ENCODE measurements at places on chromosomes 1 and 21.

GRCh38 chr1:181221078-181221477, 132.6 kb downstream of the IER5 start:
- DNase-seq = no peak

DNA sequence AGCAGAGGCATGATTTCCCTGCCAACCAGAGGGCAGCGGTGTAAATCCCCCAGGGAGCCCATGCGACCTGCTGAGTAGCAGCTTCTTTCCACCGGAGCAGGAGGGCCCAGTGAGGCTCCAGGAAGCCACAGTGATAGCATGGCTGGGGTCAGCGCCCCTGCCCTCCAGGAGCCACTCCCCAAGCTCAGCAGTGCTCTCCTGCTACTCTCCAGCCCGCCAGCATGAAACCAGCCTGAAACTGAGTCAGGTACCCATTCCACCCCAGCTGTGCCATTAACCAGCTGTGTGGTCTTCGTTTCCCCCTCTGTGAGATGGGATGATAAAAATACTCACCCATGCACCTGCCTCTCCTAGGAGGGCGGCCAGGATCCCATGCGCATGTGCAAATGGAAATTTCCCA, 123.8 kb upstream of the TMEM51 start:
- no peak for DNase-seq

- no peak for DNase-seq
These were observed 1.5 kb downstream of the RALGPS2 start for GRCh38 chr1:178726545-178726944.

DNA sequence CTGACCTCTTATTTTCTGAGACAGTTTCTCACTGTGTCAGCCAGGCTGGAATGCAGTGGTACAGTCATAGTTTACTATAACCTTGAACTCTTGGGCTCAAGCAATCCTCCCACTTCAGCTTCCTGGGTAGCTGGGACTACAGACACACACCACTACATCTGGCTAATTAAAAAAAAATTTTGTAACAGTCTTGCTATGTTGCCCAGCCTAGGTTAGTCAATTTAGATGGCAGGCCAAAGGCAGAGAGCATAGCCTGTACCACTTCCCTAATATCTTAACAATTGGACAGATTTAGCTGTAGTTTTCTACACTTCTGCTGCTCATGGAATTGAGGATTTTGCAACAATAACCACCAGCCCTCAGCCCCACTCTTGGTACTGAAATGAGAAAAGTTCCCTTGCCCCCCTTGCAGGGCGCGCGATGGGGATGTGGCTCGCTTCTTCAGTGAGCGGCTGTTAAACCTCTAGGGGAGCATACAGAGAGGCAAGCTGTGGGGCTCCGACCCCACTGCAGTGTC, 34.9 kb upstream of the PTGFRN start:
- no peak for DNase-seq

DNA sequence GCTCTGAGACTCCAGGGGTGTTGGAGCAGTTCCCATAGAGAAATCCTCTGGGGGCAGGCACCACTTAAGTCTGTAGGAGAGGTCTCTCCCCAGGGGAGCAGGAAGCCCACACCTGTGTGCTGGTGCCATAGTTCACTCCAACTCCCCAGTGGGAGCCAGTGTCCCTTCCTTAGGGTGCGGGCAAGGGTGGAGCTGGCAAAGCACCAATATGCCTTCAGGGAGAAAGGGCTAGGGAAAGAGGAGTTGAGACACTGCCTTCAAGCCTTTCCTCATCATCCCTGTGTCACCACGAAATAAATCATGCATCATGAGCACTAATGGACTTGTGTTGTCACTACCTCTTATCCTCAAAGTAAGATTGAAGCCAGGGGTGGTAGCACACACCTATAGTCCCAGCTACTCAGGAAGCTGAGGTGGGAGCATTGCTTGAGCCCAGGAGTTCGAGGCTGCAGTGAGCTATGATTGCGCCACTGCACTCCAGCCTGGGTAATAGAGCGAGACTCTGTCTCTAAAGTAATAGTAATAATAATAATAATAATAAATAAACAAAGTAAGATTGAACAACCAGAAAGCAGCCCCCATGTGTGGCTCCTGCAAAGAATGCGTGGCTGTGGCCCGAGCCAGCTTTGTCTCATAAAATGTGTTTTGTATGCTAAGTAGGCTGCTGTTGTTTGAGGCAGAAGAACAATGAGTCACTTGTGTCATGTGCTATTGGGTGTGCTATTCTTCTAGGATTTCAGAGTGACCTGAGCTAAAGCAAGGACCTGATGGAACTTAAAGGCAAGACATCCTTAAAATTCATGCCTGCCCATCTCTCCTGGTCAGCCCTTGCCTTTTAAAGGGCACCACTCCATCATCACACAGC, 6.7 kb upstream of the TIE1 start:
- DNase-seq = no peak

GRCh38 chr1:170765279-170765678, 101.3 kb downstream of the PRRX1 start:
- no peak for DNase-seq

GRCh38 chr1:216907100-216907499, 183.9 kb upstream of the ESRRG start:
- no peak for DNase-seq

GRCh38 chr1:64595871-64596515, 126.1 kb downstream of the CACHD1 start:
- DNase-seq = no peak

DNA sequence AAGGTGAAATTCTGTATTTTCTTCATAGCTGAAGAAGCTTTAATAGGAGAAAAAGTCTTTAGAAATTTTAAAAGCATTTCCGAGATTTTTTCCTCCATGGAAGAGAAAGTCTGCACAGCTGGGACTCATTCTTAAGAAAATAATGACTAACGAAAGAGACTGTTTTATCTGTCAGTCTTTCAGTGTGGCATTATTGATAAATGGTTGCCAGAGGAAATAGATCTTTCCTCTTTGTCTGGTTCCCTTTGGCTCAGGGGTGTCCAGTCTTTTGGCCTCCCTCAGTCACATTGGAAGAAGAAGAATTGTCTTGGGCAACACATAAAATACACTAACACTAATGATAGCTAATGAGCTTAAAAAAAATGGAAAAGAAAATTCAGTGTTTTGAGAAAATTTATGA, 49.9 kb downstream of the KDM1A start:
- DNase-seq = no peak

- DNase-seq = no peak
These were observed 130.7 kb upstream of the ZNF648 start for GRCh38 chr1:182192215-182192614.

GRCh38 chr1:209621286-209621685, 30.9 kb downstream of the LAMB3 start:
- no peak for DNase-seq

- no peak for DNase-seq
These were observed 106.7 kb downstream of the HMCN1 start for GRCh38 chr1:185840880-185841279.

GRCh38 chr1:168312718-168313604, 32.3 kb downstream of the TBX19 start:
- no peak for DNase-seq

DNA sequence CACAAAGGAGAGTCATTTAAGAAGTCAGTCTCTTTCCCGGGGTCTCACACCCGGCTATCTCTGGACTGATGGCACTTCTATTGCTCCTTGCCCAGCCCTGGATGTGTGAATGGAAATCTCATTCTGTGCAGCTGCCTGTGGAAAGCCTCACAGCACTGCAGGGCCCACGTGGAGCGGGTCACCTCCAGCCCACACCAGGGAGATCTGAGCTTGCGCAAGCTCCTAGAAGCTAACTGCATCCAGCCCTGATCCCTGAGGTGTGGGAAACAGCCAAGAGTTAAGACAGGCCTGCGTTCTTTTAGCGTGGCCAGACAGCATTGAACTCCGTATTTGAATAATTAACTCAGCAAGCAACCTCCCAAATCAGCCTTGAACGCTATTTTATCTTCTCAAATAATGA, 150.5 kb downstream of the LRIG2 start:
- no peak for DNase-seq

GRCh38 chr21:15729674-15730483, at the start of gene USP25:
USP25 (plus strand) TSS chr21:15729982; CDS start chr21:15730394, 412 bp downstream.
- DNase-seq = peak; percentile 94

DNA sequence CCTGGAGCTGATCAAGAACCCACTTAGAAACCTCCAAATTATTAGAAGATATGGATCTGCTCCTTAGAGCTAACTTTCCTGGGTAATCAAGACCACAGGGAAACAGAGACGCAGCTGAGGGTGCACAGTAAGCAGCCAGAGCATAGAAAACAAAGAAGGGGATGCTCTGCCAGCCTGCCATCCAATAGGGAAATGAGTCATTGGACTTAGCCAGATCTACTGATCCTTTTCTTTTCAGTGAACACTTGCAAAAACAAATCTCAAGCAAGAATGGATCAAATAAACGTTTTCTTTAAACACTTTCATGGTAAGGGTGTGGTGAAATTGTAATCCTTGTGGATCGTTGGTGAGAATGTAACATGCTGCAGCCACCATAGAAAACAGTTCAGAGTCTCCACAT, 474.0 kb downstream of the LTN1 start:
- DNase-seq = no peak

DNA sequence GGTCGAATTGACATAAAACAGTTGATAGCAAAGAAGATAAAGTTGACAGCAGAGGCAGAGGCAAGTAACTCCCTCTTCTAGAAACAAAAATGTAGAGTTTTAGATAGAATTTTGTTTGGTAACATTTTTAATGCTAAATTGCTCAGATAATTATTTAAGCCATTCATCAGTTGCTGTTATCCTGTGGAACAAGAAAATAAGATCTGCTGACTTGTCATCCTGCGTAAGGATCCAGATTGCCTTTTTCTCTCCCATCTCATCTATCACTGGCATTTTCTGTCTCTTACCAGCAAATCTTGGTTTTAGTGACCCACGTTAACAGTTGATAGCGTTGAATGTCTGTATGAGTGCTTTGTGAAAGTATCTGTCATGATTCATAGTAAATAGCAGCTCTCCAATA, 29.8 kb downstream of the SOAT1 start:
- DNase-seq = no peak

DNA sequence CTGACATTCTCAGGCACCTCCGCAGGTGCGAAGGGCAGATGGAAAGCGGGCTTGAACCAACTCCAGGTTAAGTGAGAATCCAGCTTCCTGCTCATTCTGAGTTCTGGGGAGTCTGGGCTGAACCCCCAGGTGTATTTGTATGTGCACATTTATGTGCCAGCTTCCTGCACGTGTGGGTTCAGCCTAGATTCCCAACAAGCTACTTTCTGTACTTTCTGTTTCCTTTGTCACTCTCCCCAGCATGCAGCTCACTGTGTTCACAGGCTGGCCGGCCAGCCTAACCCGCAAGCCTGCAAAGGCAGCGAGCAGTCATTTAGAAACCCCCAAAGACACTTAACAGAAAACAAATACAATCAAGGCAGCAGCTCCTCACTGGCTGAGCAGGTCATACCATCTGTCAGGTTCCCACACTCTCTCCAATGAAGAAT, 1.3 kb upstream of the IL19 start:
- DNase-seq = peak; percentile 91

- no peak for DNase-seq
These were observed 20.9 kb upstream of the DR1 start for GRCh38 chr1:93324486-93325464.

DNA sequence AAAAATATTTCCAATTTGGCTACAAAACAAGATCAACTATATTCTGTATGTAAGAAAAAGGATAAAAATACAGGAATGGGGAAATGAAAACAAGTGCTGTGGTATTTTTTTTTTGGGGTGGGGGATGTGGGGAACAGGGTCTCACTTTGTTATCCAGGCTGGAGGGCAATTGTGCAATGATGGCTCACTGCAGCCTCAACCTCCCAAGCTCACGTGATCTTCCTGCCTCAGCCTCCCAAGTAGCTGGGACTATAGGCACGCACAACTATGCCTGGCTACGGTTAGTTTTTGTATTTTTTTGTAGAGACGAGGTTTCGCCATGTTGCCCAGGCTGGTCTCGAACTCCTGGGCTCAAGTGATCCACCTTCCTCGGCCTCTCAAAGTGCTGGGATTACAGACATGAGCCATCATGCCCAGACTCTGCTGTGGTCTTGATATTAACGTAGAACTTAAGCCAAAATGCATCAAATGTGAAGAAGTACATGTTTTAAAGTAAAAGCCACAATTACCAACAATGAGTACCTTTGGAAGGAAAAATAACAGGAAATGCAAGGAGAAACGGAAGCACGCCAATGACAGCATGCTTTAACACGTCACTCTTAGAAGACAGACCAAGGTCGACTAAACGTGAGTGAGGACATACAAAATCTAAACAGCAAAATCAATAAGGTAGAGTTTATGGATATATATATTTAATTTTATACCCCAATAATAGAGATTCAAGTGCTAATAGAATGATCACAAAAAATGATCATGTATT, 8.8 kb upstream of the ABCB10 start:
- no peak for DNase-seq

- DNase-seq = no peak
These were observed 397.2 kb downstream of the NEGR1 start for GRCh38 chr1:71885171-71885570.

DNA sequence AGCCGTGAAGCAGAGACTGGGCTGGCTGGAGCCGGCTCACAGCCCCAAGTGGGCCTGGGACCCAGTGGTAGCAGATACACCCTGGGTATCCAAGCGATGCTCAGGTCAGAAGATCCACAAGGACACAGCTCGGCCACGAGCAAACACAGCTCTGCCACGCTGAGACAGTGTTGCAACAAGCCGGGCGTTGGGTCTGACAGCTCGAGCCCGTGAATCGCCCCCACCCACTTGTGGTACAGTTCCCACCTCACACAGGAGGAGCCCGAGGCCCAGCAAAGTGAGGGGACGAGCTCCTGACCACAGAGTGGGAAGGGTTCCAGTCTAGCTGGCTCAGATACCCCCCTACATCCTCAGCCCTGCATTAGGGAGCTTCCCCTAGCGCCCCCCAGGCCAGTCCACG, 8.9 kb upstream of the PRKCZ start:
- no peak for DNase-seq

DNA sequence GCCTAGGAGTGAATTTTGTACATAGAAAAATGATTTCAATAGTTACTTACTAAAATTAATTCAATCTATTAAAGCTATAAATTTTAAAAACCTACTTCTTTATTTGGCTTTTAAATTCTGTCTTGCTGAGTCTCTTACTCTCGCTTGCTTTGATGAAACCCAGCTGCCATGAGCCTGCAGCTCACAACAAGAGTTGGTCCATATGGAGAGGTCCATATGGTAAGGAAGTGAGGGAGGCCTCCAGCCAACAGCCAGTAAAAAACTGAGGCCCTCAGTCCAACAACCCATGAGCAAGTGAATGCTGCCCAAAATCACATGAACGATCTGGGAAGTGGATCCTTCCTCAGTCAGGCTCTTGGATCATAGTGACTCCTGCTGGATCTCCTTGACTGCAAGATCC, 89.9 kb upstream of the CXADR start:
- DNase-seq = no peak

Data from activated CD4-positive, alpha-beta T cell treated with anti-CD3 and anti-CD28 coated beads, Interleukin-2, amount 10 ng/mL, durations not matched to agents 24 days and 14 days (primary cell).